CD8-positive, alpha-beta memory T cell (primary cell): ENCODE measurements at places on chromosomes 12 and 14.

DNA sequence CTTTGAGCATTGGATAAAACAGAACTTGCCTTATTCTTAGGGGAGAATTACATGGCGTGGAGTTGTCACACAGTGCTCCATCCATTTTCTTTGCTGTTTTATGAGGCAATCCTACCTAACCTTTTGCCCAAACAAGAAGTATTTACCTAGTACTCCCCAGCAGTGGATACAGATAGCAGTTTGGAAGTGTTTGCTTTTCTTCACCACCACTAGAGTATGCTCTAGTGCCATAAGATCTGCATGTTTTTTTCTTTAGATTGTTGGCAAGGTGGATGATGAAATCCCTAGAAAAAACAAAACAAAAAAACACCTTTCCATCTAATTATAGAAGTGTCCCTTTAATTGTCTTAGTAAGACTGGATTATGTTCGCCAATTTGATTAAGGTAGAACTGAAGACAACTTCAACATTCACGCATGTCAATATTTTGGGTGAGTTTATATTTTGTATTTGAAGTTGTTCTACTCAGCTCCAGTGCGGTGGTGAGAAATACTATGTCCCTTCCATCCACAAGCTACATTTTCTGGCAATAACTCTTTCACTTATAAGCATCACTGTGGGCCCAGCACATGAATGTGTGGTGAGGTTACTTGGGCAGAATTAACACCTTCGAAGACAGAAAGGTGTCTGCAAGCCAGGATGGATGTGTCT, 23.6 kb upstream of the TMEM260 start:
- DNase-seq, result no peak

- no peak for DNase-seq
These were observed 74.8 kb downstream of the ARL6IP4 start for GRCh38 chr12:123055281-123055766.

GRCh38 chr12:14540801-14541462, 26.8 kb downstream of the PLBD1 start:
- DNase-seq, result no peak

DNA sequence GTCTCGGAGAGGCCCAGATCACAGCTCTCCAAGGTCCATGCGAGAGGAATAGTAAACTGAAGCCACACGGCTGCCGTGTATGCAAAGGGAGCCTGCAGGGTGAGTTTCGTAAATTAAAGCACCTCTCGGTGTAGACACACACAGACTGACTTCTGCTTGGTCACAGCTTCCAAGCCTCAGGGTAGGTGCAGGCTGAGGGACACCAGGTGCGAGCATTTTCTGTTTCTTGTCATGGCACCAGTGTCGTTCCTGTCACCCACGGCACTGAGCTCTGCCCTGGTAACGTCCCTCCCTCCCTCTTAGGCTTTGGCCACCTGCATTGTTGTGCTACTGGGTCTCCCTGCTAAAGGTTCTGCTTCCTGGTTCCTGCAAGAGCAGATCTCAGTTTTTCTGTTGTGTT, 76.2 kb upstream of the DYNC1H1 start:
- DNase-seq, result no peak

DNA sequence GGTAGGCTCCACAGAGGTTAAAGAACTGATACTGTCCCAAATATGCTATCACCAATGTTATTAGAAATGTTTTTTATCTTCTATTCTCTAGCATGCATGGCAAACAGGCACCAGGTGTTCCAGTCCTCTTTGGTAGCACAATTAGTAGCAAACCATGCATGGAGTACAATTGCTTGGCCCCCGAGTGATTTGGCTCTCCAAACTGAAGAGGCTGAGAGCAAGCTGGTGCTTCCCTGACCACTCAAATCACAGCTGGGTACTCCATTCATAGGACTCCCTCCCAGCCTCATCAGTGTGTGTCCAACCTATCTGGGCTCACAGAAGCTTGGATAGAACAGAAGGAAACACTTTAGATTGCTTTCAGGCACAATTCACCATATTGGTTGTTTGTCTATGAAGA, 93.4 kb downstream of the DIO2 start:
- DNase-seq, result no peak

DNA sequence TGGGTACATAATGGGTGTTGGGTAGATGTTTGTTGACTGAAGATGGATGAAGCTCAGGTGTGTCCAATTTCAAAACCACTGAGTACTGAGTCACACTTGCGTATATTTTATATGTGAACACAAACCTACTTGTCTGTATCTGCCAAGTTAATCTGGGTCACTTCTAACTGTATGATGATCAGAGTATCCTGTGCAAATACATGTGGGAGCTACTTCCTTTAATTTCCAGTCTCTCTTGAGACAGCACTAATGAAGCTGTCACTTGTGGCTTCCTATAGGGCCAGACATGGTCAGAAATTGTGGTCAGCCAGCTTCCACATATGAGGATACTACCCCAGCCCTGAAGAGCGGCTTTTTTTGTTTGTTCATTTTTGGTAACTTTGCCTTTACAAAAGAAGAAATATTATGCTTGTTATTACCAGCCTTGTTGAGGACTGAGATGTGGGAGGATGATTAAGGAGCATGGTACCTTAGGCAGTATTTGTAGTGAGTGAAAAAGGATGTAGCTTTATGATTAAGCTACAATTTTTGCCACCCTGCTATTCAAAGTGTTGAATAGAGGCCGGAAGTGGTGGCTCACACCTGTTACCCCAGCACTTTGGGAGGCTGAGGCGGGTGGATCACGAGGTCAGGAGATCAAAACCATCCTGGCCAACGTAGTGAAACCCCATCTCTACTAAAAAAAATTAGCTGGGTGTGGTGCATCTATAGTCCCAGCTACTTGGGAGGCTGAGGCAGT, 32.4 kb downstream of the PLXNC1 start:
- DNase-seq, result no peak

DNA sequence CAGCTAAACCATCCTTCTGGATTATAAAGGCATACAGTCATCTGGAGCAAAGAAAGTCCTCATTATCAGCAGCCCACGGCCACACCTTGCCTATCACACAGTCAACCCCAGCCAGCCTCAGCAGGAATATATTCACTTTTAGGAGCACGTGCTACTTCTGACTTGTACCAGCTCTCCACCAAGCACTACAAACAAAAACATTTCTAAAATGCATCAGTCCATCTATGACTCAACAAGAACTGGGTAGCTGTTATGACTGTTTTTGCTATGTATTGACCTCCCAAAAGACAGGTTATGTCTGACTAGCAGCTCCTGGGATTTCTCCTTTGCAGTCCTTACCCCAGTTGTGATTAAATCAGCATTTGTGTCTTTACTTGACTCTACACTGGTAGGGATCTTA, 31.2 kb downstream of the NUAK1 start:
- DNase-seq, result no peak

- DNase-seq, result no peak
These were observed 329.8 kb upstream of the OR4E1 start for GRCh38 chr14:22003461-22003860.

DNA sequence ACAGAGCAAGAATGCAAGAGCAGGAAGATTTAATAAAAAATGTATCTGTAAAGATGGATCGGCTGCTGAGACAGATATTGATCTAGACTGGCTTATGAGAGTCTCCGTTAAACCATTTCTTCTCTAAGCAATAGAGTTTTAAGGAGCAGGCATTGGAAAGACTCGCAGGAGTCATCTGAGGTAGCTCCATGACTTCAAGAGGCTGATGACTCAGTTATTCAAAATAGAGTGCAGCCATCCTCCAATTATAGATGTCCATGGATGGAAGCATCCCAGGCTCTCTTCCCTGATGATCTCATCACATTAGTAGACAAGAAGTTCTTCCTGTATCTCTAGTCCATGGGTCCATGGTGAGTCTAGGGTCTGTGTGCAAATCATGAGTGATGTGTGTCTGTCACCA, 638.3 kb upstream of the TMEM132C start:
- no peak for DNase-seq

DNA sequence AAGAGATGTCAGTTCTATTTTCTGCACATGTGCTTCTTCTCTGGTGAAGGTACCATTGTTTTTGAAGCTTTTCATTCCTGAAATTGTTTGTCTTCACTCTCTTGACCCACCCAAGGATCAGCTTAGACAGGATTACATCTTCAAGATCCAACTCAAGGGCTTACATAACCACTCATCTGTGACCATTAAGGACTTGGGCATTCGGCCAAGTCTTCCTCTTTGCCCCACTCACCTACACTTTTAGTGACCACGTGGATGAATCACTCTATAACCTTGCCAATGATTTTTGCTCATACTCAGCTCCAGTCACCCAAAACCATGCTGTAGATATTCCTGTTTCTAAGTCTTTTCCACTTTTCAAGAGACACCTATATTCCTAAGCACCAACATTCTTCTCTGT, 36.5 kb upstream of the SSTR1 start:
- no peak for DNase-seq

DNA sequence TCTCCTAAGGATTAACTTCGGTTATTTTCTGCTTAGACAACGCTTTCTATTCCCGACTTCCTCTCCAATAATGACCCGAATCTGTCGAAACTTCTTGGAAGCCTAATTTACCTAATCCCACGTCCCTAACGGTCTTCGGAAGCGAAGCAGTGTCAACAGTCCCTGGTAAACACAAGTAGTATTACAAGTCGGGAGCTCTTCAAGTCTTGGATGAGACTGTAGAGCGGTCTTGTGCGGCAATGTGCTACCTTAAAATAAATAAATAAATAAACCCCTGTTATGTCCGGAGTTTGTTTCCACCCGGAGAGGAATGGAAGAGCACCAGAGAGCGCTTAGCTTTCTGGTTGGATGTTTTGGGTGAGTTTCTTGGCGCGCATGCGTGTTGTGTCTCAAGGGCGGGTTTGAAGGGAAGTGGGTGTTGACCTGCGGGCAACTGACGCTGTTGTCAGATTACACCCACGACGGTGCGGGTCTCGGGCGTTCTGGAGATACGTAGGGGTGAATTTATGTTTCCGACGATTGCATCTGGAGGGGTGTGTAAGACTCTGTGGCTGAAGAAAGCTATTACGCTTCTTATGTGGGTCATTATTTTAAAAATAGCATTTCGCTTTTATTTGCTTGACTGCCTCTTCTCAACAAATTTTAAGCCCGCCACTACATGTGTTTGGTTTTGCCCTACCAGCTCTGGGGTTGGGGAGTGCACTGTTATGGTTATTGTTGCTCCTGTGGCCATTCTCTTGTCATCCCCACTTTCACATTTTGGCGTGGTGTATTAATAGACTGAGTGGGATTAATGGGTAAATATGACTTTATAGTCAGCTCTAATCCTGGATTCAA, at the start of the genes KIAA0586 and TIMM9:
Gene KIAA0586, plus strand, starts transcription at position 439 of the 837 bp plus-strand sequence. CDS start 546 bp downstream, outside the sequence.
Gene TIMM9, minus strand, starts transcription at position 251 of the 837 bp plus-strand sequence. CDS start 15,586 bp downstream, outside the sequence.
- peak; percentile 98 for DNase-seq

GRCh38 chr14:74685056-74685455, 27.8 kb downstream of the AREL1 start:
- no peak for DNase-seq

GRCh38 chr14:92704036-92704804, 44.2 kb downstream of the LGMN start:
- DNase-seq, result no peak

DNA sequence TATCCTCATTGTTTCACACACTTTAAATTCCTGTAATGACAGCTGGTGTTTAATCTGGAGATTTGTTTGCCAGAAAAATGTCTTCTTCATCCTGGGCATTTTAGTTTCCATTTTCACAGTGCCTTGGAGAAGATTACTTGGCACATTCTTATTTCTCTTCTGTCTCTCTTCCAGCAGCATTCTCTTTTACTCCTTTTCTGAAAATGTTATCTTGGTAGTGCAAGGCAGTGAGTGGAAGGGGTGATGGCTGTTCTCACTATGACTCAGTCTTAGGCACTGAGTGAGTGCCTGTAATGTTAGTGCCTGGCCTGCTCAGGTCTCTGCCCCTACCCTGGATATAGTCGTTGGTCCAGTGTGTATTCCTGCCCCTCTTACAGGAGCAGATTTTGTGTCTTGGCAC, 13.1 kb downstream of the CLECL1 start:
- no peak for DNase-seq

DNA sequence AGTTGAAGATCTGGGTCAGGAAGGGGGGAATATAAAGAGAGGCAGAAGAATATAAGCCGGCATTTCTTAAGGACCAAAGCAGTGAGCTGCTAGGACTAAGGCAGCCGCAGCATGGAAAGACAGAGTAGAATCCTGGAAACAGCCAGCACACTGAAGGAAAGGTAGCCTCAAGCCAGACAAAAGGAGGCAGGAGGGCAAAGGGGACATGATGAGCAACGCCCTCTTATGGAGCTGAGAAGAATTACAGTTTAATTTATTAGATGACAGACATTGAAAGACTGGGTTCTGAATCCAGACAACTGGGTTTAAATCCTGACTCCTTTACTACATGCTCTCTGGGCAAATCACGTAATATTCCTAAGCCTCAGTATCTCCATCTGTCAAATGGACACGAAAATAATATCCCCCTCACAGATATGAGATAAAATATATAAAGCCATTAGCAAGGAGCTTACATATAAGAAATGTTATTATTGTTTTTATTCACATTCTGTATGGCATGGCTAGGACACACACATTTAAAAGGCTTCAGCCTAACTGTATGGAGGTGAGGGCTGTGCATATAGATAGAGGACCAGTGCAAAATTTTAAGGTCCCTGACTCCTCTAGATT, 8.1 kb upstream of the PCED1B start:
- no peak for DNase-seq

DNA sequence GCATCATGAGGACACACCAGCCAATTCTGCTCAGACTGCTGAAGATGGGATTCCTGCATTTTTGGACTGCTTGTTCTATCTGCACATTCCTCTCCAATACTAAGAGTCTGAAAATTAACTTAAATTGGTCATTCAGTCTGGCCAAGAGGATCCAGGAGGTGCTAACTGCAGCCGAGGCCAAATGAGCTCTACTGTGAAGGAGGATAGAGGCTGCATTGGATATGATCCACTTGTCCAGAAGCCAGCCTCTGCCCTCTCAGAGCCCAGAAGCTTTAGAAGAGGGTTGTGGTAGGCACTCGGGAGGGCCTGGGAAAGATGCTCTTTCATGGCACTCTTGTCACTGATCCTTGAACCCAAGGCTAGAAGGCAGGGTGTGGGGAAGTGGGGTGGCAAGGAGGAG, 37.1 kb upstream of the PLEK2 start:
- DNase-seq, result no peak

DNA sequence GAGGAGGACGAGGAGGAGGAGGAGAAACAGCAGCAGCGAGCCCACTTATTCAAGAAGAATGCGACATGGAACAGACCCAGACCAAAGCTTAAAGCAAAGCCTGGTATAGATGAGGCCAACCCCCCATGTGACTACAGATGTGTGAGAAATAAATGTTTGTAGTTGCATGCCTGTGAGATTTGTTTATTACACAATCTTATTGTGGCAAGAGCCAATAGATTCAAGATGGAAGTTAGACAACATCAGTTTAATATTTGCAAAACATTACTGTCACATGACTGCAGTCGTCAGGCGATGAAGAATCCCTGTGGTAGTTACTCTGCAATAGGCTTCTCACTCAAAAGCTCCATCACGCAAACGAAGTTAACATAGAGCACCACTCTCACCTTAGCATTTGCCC, 17.2 kb upstream of the SLC35F4 start:
- DNase-seq, result no peak

DNA sequence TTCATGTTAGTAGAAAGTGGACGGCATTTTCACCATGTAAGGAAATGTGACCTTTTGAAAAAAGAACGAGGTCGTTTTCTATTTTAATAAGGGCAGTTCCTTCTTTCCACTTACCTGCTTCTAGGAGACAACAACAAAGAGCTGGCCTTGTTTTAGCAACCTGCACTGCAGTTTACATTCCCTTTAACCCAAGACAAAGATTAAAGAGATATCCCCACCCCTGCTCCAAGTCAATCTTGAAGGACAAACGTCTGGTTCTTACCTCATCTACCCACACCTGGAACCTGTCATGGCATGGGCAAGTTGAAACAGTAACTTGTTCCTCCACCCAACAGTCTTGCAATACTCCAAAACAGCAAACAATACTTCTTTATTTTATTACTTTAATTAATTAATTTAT, 32.7 kb downstream of the ZCCHC8 start:
- DNase-seq, result no peak
